ENCODE measurements at places on chromosomes 13 and 19. TPM values are rescaled to one million over a fixed set of nuclear protein-coding genes. Genes with fewer than 3 reads are reported as not detected.

The PSG4 gene
- total RNA-seq = 0.65 TPM

The ISYNA1 gene
- 74.6 TPM for total RNA-seq

The ZNF442 gene
- 2.3 TPM for total RNA-seq

The ZNF112 gene
- total RNA-seq = 9.4 TPM

The TEX26 gene
- total RNA-seq = not detected

The CRB3 gene
- total RNA-seq = not detected

The CEACAM19 gene
- total RNA-seq = 3.7 TPM

The PABPC3 gene
- total RNA-seq = under 0.01 TPM

The ZNF559 gene
- total RNA-seq = 4.7 TPM

The PPFIA3 gene
- 3.9 TPM for total RNA-seq
